ENCODE measurements at places on chromosomes 11 and 22. TPM values are rescaled to one million over a fixed set of nuclear protein-coding genes. Genes with fewer than 3 reads are reported as not detected.

The H19 gene
- total RNA-seq, result 1,727 TPM

The KCNQ1 gene
- 0.10 TPM for total RNA-seq

The YPEL1 gene
- 0.39 TPM for total RNA-seq

The NAP1L4 gene
- total RNA-seq, result 48.1 TPM

The NCF4 gene
- total RNA-seq, result not detected
